ENCODE measurements at places on chromosomes 5 and 9.

- no peak for DNase-seq
These were observed 1260.8 kb upstream of the WWC1 start for GRCh38 chr5:167030500-167031120.

DNA sequence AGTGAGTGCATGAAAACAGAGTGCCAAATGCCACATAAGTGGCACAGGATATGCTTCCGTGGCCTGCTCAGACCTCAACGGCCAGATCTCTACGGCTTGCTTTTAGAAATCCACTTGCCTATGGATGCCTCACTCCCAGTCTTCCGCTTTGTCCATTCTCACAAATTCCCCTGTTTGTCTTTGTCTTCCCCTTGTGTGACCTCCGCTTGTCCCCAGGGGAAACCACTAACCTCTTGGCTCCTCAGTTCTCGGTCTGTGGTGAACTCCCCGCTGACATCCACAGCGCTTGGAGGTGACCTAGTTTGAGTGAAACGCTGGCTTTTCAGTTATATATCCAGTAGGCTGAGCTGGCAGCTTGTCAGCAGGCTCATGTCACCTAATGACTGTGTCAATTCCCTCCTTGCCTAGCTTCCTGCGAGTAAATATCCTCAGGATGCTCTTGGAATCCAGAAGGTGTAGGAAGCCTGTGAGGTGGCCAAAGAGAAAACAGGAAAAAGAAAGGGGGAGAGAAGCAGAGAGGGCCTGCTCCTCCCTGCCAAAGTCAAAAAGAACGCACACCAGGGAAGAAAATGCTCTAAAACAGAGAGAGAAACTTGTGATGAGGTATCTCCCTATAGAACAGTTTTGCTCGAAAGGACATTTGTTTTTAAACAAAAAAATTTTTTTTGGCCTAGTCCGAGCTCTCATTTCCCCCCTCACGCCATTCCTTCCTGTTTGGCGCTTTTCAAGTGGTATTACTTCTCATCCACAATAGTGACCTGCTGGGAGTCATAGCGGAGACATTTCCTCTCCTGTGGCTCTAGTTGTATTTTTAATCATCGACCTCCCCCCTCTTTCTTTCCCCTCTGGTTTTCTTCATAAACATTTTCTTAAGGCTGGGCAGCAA, 101.6 kb upstream of the SPRY4 start:
- no peak for DNase-seq

DNA sequence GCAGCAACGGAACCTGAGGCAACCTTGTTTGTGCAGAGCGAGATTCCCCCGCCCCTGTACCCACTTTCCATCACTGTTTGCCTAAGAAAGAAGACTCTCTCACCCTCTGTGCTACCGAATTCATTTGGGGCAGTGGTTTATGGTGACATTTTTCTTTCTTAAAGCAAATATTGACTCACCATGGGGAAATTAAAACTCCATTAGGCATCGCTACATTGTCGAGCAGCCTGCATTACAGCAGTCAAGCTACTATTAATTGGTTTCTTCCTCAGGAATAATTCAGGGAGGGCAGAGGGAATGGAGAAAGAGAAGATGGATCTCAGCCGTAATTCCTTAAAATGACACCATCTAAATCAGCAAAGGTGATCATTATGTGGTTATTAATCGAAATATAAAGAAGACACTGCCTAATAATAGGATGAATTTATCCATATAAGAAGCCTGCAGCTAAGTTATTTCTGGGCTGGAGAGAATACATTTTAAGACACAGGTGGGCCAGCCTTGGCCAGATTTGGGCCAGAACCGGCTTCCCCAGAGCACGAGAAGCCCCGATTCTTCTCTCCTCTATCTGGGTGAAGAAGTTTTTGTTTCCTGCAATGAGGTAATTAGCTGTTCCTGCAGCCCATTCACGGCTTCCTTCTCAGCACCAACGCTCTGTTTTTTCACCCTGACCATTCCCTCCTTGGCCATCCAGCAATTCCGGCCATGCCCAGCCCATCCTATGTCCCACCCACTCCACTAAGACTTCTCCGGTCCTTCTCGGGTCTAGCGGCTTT, 16.8 kb downstream of the CFAP77 start:
- no peak for DNase-seq

DNA sequence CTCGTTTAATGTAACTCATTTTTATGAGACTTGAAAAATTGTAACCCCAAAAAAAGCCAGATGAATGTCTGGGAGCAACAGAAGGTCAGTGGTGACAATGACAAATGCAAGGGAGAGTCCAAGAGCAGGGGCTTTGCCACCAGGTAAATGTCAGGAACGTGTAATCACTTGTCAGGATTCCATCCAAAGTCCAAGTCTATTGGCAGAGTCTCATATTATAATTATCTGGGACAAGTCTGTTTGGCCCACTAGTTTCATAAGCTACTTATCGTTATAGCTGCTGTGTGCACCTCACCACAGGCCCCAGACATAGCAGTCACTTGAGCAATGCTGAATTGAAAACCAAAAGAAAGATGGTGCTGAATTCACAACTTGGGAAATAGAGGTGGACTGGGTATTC, 180.8 kb downstream of the DNAH5 start:
- DNase-seq: no peak

DNA sequence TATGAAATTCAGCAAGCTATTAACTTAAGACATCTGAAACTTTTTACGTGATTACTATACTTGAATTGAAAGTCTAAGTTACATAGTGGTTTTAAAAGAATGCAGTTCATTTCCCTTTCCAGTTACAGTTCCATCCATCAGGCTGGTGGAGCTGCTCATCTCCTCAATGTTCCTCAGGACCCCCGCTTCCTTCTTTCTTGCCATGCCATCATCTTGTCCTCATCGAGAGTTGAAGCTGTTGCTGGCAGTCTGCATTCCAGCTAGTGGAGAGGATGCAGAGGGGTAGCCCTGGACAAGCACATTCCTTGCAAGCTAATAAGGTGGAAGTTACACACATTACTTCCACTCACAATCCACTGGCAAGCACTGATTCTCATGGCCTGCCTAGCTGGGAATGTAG, 8.8 kb upstream of the RNF183 start:
- DNase-seq: no peak

GRCh38 chr9:101738566-101739183, at the start of gene GRIN3A:
TSS of gene GRIN3A (minus strand) at chr9:101738647. CDS start at chr9:101737979, 668 bp downstream.
- peak; percentile 15 for DNase-seq

GRCh38 chr5:73702534-73702933, 76.5 kb downstream of the ARHGEF28 start:
- no peak for DNase-seq

All from renal cortex interstitium (tissue), 15 donors.